ENCODE measurements at places on chromosomes 6 and 20.

DNA sequence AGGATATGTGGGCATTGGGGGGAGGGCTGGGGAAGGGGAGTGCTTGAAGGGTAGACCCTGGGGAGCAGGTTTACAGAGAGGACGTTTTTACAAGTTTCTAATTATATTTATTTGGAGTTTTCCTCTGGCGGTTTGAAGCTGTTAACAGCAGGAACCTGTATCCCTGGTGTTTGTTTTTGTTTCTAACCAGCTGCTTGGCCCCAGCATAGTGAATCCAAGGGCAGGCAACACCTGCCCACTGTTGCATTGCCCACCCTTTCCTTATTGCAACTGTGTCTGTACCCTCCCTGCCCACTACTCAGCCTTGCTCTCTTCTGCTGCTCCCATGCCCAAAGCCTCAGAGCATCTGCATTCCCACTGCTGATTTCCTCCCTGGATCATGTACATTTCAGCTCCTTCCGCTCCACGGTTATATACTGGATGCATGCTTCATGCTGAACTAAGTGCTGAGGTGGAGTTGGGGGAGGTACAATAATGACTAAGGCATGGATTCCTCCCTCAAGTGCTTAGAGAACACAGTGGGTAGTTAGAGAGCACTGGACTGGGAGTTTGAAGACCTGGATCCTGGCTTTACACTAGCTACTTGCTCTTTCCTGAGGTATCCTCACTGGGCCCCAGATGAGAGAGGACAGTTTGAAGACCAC lies 6.0 kb downstream of the SCUBE3 start:
- no peak for DNase-seq

DNA sequence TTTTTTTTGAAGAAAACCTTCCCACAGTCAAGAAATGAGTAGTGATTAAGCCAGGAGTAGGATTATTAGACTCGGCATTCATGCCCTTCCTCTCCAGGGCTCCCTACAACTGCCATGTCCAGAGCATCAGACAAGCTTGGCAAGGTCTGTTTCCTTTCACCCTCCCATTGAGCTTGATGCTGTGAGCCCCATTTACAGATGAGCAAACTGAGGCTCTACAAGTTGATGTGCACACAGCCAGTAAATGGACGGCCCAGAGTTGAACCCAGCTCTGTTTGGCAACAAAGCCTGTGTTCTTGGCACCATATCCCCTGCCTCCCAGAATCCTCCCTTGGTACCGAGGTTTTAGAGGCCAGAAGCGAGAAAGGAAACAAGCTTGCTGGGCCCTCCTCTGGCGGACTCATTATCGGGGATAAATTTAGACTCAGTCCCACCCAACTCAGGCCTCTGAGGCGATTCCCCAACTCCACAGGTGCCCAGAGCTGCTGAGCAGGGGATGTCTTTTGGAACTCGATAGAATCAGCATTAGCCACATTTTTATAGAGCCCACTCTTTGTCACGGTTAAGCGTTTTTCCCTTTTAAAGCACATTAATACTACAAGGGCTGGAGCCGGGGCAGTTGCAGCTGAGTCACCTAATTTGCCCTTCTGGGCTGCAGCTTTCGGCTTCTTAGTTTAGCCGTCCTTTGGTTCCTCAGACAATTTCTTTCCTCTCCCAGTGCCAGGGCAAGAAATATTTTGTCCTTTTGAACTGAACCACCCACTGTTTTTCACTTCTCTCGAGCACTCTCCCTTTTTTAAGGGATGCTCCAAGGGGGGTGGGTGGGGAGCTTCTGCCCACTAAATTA lies 23.0 kb upstream of the NFATC2 start:
- DNase-seq, result no peak

- no peak for DNase-seq
These were observed 34.6 kb upstream of the PNPLA1 start for GRCh38 chr6:36235309-36235708.

- no peak for DNase-seq
These were observed 36.2 kb upstream of the BTBD3 start for GRCh38 chr20:11881449-11881848.
